SK-N-SH treated with all-trans-retinoic acid at 6 μM for 48 hours (cell line): ENCODE measurements at places on chromosomes 6 and 20.

DNA sequence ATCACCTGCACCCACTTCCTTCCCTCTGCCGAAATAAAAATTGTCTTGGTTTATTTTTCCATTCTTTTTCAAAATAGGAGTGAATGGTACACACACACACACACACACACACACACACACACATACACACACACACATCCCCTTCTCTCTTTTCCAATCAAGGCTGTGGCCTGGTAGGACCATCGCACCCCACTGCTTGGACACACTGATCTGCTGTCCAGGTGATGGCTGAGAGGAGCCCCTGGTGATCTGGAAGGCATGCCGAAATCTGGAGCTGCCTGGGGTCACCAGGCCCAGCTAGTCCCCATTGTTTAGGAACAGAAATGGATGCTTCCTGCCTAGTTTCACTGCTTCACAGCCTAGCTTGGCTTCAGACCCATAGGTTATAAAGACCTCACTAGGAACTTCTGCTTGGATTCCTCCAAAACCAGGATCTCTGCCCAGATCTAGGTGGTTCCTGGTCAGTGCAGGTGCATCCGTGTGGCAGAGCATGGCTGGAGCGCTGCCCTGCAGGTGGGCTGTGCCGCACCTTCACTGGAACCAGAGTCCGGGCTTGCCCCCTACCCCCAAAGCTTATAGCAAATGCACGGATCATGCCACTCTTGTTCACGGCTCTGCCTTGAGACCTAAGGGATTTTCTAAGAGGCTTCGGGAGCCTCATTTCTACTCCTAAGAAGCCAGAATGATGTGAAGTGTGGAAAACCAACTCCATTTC is 42.9 kb upstream of the DACT2 start:
- ATAC-seq: no peak

DNA sequence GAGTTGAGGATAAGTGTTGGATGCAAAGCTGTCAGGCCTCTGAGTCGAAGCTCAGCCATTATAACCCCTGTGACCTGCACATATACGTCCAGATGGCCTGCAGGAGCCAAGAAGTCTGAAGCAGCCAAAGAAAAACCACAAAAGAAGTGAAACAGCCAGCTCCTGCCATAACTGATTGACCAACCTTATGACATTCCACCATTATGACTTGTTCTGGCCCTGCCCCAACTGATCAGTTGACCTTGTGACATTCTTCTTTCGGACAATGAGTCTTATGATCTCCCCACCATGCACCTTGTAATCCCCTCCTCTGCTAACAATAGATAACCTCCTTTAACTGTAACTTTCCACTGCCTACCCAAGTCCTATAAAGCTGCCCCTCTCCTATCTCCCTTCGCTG is 133.7 kb upstream of the AGPAT4 start:
- ATAC-seq: peak; percentile 51

DNA sequence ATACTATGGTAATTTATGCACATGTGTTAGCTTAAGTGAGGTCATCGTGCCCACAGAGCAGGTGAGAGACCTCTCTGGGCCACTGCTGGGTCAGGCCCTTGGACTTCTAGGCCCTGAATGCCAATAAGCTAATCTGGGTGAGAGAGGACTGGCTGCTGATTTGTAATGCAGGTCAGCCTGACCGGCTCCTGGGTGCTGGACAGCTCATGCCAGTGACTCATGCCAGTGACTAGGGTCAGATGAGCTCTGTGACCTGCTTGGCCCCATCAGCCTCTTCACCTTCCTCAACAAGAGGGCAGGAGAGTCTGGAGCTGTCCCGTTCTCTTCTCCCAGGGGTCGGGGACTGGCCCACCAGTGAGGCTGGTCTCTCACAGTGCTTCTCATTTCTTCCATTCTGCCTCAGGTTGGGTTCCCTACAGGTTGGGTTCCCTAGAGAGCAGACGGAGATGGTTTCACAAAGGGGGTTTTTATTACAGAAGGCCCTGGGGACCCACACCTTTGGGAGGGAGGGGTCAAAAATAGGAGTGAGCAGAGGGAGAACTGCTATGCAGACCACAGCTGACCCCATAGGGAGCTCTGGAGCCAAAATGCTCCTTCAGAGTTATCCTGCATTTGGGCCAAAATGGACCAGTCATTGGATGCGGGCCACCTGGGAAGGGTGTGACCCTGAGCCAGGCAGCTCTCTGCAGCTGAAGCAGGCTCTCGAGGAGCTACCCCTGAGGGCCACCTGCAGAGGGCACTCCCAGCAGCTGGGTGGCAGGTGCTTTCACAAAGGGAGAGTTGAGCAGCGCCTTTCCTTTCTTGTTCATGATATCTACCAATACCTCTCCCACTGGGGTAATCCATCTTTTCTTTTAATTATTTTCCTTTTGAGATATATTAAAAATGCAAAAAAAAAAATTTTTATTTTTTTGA is 2.2 kb upstream of the OXT start:
- ATAC-seq: peak; percentile 51

GRCh38 chr6:131937226-131937625 is 13.9 kb downstream of the CCN2 start:
- ATAC-seq: no peak

- no peak for ATAC-seq
These were observed 3.8 kb downstream of the PREX1 start for GRCh38 chr20:48823960-48824498.

GRCh38 chr6:106084106-106084988 is 1.8 kb upstream of the PRDM1 start:
- ATAC-seq: peak; percentile 13

DNA sequence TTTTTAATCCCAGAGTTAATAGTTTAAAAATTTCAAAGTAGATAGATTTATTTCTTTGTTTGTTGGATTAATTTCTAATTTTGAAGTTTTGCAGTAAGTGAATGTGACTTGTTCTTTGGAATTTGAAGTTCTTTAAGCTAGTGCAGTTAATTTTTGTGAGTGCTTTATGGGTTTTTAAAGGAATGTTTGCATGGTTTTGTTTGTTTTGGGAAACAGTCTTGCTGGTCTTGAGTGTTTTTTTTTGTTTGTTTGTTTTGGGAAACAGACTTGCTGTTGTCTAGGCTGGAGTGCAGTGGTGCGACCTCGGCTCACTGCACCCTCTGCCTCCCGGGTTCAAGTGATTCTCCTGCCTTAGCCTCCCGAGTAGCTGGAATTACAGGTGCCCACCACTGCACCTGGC is 9.5 kb downstream of the PANK2 start:
- ATAC-seq: no peak

- no peak for ATAC-seq
These were observed 93.5 kb downstream of the CEBPB start for GRCh38 chr20:50283922-50284810.

- no peak for ATAC-seq
These were observed 73.9 kb upstream of the IPCEF1 start for GRCh38 chr6:154430481-154430919.

- no peak for ATAC-seq
These were observed 8.3 kb upstream of the AVP start for GRCh38 chr20:3092611-3093379.
